ENCODE measurements at places on chromosomes 2 and 18. TPM values are rescaled to one million over a fixed set of nuclear protein-coding genes. Genes with fewer than 3 reads are reported as not detected.

DNA sequence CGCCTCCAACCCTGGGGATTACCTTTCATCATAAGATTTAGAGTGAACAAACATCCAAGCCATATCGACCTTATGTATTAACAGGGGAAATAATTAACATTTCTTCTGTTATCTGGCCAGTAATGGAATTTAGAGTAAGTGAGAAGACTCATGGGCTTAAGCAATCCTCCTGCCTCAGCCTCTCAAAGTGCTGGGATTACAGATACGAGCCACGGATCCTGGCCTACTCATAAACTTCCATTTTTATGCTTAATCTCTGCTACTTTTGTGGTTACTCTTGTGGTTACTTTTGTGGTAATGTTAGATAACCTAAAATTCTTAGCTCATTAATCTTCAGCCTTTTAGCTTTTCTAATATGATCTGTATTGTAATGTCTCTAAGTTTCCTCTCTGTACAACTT lies 159.3 kb upstream of the SLC8A1 start:
- DNase-seq = no peak

The PDE1A gene
- not detected for polyA plus RNA-seq

GRCh38 chr2:233385489-233386044 lies 31.3 kb downstream of the DGKD start:
- DNase-seq = no peak

The MYO7B gene
- not detected for polyA plus RNA-seq

The DOCK10 gene
- 0.33 TPM for polyA plus RNA-seq

- no peak for DNase-seq
Observed at GRCh38 chr2:205161156-205161839, 521.0 kb upstream of the NRP2 start.

- peak; percentile 67 for DNase-seq
Observed at GRCh38 chr2:78993518-78994148, 31.9 kb upstream of the REG3G start.

- DNase-seq = no peak
Observed at GRCh38 chr2:73109431-73110167, 3.1 kb downstream of the RAB11FIP5 start.
